ENCODE measurements at places on chromosomes 13 and 19. TPM values are rescaled to one million over a fixed set of nuclear protein-coding genes. Genes with fewer than 3 reads are reported as not detected.

GRCh38 chr19:55099557-55100506 lies 17.6 kb downstream of the PPP1R12C start:
- no peak overlapping the region for H3K4me3 ChIP-seq
- no peaks in the 10 kb centered on the region for H3K27me3 ChIP-seq
- no peak for DNase-seq
- H3K27ac ChIP-seq: no peak overlapping the region
- no peaks in the 10 kb centered on the region for H3K4me1 ChIP-seq

DNA sequence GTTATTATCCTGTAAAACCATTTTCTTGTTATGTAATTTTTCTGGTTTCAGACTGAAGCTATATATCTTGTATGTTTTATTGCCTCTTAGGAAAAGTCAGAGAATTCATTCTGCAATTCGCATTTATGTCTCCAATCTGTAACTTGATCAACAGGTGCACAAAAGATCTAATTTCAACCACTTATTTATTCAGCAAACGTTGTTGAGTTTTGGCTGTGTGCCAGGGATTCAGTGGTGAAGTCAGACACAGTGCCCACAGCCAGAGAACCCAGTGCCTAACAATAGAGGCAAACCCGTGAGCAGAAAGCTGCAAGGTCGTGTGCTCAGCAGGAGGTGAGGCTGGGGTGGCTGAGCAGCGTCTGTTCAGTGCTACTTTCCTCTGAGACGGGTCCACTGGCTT lies 119.5 kb upstream of the MCF2L start:
- H3K27ac ChIP-seq: no peak overlapping the region
- no peak overlapping the region for H3K4me3 ChIP-seq
- H3K4me1 ChIP-seq: no peaks in the 10 kb centered on the region
- no peak for DNase-seq

- H3K4me3 ChIP-seq: no peak overlapping the region
- H3K27ac ChIP-seq: no peak overlapping the region
- H3K4me1 ChIP-seq: no peaks in the 10 kb centered on the region
- DNase-seq: no peak
Observed at GRCh38 chr19:16849168-16849567, 20.0 kb downstream of the SIN3B start.

Gene ERICH6B
- total RNA-seq: not detected

Gene GPI
- 97.7 TPM for total RNA-seq

Data from naive thymus-derived CD4-positive, alpha-beta T cell (primary cell).